T follicular helper cell (primary cell): ENCODE measurements at places on chromosomes 2 and 18.

- no peak for DNase-seq
These were observed 26.1 kb downstream of the PKDCC start for GRCh38 chr2:42073739-42074503.

- DNase-seq = no peak
These were observed 88.2 kb upstream of the THUMPD2 start for GRCh38 chr2:39867268-39867667.

DNA sequence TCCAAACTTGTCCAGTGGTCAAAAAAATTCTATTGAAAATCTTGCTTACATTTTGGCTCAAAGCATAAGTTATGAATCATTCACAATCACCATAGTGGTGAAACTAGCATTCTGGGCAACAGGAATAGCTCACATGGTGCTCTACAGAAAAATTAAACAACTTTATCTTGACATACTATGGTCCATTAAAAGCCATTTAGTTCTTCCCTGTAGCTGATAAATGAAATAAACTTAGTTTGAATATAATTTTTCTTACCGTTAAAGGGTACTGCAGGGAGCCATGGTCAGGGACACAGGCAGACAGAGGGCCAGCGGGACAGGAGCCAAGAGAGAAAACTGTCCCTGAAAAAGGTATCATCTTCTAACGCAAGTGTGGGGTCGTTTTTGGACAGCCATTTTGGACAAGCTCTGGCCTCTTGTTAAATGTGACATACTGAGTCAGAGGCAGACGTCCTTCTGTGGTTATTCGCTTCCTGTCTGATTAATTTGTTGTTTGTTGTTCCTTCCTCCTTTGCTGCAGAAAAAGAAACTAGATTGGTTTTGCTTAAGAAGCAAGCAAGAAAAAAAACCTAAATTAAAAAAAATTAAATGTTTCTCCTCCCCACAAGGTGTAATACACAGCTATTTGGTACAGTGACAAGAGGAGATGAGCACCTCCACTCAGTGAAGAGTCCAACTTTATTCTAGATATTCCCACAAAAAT, at the start of gene WIPF1:
Gene WIPF1, minus strand, starts transcription at position 460 of the 703 bp plus-strand sequence. CDS start 12,231 bp downstream, outside the sequence.
- peak; percentile 52 for DNase-seq

- no peak for DNase-seq
These were observed 43.7 kb upstream of the SNED1 start for GRCh38 chr2:240954436-240955305.

- no peak for DNase-seq
These were observed 15.4 kb downstream of the NAB1 start for GRCh38 chr2:190664240-190664639.

GRCh38 chr18:67577386-67577785, 60.9 kb upstream of the DSEL start:
- DNase-seq = no peak

DNA sequence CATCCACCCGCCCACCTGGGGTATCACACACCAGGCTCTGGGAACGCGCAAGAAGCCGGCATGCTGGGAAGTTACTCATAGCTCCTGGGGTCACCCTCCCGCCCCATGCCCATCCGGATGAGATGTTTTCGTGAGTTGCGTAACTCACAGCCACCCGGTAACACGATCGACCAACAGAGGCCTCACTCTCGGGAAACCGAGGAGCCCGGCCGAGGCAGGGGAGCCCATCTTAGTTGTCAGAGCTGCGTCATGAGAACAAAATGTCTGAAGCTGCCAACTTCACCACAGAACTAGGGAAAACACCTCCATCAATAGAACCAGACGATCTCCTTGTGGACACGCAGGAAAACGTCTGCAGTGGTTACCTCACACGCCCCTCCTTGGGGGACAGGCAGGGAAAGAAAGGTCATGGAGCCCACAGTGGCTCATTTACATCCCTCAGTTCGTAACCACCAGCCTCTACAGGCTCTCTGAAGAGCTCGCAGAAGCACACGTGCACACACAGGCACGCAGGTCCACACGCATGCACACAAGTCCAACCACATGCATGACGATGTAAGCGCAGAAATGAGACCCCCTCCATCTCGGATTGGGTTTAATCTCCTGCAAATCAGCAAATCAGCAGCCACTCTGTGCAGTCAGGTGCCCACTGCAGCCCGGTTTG, 26.2 kb downstream of the ADI1 start:
- DNase-seq = no peak

- DNase-seq = peak; percentile 9
These were observed 26.1 kb downstream of the CDC42EP3 start for GRCh38 chr2:37645362-37645761.

GRCh38 chr18:58101291-58101794, 57.3 kb downstream of the NEDD4L start:
- no peak for DNase-seq

DNA sequence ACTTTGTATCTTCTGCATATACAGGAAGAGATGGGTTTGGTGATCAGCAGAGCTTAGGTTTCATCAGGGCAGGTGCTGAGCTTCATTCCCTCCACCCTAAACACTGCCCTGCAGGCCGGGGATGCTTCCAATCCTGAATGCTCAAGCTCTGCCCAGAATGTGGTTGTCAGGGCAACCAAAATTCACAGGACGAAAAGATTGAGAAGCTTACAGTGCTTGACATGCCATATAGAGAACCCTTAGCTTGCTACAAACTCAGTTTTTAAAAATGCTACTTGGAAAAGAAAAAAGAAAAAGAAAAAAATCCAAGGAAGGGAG, 65.6 kb downstream of the SH3RF3 start:
- no peak for DNase-seq

DNA sequence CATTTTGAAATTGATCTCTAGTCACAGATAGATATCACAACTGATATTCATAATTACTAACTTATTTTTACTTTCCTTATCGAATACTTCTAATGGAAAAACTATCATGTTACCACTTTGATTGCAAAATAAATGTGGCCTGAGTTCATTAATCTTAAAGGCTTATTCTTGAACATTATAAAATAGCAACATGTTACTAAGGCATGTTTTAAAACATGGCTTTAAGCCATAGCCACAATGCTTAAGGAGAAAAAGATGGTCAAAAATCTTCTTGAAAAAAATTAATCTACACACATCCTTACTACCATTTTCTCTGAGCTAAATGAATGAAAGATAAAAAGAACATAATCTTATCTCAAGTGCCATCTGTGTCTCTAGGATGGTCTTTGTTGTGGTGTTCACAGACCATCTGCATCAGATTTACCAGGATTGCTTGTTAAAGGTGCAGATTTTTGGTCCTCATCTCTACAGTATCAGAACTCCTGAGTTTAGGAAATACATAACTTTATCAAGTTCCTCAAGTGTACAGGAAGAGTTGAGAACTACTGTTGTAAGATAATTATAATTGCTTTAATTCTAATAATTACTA, 15.3 kb downstream of the MTX2 start:
- no peak for DNase-seq

DNA sequence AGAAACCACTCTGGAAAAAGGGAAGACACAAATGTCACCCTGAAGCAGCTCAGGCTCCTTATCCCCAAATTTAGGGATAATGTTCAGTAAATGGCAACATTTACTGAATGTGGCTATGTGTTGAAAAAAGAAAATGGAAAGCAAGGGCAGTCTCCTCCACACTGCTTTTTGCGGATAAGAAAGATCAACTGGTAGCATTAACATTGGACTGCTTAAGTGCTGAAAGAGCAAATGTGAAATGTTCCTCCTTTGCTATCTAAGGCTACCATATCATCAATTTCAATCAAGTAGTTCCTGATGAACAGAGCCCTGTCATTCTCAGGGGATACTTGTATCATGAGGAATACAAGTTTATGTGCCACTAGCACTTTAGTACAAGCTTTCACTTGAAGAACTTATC, 12.5 kb downstream of the FBXO11 start:
- DNase-seq = no peak

- DNase-seq = no peak
These were observed 152.5 kb downstream of the CYP26B1 start for GRCh38 chr2:71995067-71995665.

DNA sequence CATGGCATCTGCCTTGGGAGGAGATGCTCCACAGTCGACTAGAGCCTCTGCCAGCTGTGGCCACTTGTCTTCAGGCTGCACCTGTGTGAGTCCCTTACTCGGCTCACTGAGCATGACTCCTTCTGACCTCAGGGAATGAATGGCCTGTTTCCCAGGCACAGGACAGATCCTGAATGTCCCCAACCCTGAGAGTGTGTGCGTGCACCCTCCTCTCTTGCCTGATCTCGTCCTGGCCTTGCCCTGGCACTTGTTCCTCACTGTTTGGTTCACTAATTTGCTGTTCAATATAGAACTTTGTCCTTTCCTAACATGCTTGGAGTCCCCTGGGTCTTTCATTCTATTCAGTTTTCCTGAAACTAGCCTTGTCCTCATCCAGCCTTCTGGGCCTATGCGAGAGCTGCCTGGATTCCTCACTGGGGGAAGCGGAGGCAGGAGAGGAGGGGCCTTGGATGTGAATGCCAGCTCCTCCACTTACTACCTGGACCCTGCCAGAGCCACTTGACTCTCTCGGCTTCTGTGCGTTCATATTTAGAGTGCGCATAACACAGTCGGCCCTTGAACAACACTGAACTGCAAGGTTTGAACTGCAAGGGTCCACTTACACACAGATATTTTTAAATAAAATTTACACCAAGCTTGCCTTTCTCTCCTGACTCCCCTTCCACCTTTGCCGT, 184.8 kb downstream of the ACKR3 start:
- DNase-seq = no peak

- DNase-seq = no peak
These were observed 63.3 kb downstream of the NEB start for GRCh38 chr2:151670846-151671597.

DNA sequence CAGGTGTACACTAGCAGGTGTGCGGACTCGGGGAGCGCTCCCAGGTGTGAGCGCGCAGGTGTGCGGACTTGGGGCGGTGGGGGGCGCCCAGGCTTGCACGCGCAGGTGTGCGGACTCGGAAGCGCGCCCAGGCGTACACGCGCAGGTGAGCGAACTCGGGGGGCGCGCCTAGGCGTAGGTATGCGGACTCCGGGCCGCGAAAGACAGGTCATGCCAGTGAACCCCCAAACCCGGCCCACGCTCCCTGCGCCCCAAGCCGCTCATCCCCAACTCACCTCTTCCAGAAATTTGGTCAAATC, 342 bp downstream of the CYB5A start:
- peak; percentile 1 for DNase-seq
